ENCODE measurements at places on chromosomes 13 and 19.

DNA sequence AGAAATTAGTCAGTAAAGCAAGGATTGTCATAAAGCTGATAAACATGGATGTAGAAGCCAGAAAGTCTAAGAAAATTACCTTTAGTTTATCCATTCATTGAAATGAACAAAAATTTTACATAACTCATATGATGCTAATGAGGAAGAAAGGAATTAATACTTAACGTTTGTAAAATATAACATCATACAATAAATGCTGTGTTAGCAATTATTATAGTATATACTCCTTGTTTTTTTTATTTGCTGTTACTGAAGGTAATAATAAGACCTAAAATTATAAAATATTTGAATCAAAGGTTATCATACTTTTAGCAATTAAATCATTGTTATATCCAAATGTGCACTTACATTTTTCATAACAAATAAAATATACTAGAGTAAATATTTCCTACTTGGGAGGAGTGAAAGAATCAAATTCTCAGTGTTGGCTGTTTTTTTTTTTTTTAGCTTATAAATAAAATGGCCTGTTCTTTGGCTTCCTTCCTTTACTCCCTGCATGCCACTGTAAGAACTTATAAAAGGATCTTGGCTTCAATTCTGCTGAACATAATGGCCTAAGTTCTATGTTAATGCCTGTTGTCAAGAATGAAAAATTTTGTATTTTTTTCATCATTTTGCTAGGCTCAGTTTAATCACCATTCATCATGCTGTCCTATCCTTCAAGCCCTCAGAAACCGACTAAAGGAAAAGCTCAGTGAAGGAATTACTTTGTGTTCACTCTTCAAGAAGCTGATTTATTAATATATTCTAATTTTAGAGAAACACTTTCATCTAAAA lies 167.4 kb upstream of the SLITRK1 start:
- no peak for DNase-seq

DNA sequence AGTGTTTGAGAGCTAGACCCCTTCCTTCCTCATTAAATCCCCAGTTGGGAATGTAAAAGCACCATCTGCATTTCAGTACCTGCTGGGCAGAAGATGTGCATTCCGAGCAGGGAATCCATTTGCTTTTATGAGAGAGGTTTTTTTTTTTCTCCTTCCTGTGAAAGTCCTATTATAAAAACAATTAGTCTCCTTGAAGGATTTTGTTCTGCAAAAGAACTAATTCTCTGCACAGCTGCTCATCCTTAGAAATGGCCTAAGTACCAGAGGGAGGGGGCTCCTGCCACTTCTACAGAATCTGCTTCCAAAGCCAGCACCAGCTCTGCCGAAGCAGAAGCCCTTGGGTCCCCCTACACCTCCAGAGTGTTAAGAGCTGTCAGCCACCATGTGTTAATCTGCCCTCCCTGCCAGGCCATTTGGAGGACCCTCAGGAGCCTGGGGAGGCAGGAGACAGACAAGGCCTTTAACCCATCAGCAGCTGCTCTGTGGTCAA lies 36.4 kb upstream of the SERPINE3 start:
- no peak for DNase-seq

DNA sequence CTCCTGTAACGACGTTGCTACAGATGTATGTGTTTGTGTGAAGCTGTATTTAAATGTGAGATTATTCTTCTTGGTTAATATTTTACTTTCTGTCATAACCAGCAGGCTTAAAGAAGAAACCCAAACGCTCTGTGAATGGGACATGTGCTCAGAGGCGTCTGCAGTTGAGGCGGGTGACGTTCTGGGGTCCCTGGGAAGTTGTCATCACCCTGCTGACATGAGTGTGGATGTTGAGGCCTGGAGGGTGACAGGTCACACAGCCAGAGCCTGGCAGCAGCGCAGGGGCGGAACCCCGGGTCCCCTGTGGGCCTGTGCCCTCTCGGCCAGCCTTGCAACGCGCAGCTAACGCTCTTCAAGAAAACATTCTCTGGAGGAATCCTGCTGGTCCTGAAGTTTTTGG lies 16.6 kb downstream of the RASA3 start:
- DNase-seq = no peak

GRCh38 chr13:34561033-34561432 lies 381.0 kb upstream of the NBEA start:
- no peak for DNase-seq

DNA sequence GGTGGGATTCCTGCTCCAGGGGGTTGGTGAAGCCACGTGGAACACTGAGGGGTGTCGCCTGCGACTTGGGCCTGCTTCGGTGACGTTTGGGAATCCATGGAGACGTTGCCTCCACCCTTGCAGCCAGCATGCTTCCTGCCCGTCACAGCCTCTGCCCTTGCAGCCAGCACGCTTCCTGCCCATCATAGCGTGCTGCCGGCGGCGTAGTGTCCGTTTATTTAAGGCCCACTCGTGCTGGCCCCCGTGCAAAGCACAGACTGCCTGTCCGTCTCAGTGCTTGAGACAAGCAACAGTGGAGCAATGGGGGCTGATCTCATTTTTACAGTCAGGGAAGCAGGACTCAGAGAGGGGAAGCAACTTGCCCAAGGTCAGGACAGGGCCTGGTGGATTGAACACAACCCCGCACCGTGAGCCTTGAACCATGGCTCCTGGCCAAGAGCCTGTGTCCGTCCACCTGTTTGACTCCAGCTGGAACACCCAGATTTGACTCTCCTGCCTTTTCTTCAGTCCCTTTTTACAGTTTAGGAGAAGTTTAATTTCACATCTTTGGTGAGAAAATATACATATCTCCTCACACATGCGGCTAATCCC lies 149.6 kb downstream of the TEX29 start:
- no peak for DNase-seq

DNA sequence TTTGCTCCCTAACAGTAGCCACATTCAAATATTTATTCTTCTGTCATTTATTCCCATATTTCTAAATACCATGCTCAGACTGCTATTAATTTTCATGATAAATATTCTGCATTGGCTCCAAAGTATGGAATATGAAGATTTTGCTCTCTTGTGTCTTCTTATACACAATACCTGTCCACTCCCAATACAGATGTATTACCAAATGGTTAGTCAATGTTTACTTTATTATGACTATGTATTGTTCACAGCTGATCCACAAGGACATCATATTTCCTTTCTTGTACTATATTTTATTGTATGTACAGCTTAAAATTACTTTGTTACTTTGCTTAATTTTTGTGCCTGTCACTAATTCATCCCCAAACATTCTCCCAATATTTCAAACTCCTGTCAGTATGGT lies 322.3 kb downstream of the OXGR1 start:
- DNase-seq = no peak

DNA sequence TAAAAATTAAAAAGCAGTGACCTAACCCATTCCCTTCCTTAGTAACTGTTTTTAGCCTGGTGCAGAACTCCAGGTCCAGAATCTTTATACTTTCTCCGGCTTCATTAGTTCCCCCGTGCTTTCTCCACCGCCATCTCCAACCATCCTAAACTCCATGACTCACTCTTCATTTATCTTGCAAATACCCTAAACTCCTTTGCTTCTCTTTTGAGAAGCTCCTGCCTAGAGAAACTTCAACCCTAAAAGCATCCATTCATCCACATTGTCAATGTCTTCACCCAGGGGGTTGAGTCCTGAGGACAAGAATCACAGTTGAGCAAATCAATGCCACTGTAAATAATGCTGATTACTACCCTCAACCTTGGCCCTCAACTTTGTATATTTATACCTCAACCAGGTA lies 17.1 kb upstream of the GARRE1 start:
- no peak for DNase-seq

DNA sequence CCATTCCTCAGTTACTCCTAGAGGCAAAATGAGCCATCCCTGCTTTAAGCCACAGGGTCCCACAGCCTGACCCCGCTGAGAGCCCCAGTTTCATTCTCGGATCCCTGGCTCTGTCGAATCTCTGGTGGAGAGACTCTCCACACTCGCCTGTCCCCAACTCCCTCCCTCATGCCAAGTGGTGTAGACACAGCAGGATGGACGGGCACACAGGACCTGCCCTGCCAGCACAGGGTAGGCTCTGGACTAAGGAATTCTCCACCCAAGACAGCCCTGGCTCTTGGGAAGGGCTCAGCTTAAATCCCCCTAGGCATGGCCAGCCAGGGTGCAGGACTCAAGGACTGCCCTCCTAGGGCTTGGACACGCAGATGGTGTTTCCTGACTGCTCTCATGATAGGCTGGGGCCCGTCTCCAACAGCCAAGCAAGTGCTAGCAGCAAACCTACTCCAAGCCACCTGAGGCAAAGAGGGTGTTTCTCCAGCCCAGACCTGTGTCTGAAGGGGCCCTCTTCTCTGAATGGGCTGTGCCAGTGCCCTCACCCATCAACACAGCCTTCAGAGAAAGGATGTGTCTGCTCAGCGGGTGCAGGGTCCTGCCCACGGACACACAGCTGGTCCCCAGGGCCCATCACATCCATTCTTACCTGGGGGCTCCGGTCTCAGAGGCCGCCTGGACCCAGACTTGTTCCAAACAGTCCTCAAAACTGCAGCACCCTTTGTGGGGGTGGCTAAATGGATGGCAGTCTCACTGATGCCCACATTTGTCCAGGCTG lies 65.3 kb downstream of the PEPD start:
- no peak for DNase-seq

- DNase-seq = no peak
These were observed 306 bp downstream of the SUGT1 start for GRCh38 chr13:52652980-52653303.

DNA sequence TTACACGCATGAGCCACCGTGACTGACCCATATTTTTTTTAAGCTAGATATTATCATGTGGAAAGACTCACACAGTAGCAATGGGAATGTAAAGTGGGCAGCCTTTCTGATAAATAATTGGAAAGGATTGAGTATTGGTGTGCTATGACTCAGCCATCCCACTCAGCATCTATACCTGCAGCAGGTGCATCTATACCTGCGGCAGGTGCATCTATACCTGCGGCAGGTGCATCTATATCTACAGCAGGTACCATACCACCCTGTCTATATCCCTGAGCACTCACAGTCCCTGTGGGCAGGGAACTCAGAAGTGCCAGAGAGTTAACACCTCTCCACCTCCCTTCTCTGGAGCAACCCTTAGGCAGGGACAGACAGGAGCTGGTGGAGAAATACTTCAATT lies 5.2 kb upstream of the LRRC8E start:
- DNase-seq = no peak

GRCh38 chr19:41876847-41877832 lies at the start of gene CD79A:
CD79A (plus strand) TSS chr19:41877279; CDS start chr19:41877305, 26 bp downstream.
- DNase-seq = no peak

- DNase-seq = no peak
These were observed 144.6 kb downstream of the GGACT start for GRCh38 chr13:100443998-100444328.

Measured in NCI-H345 (cell line).